Activated CD4-positive, alpha-beta T cell treated with anti-CD3 and anti-CD28 coated beads for 36 hours (primary cell): ENCODE measurements at places on chromosomes 4 and X. TPM values are rescaled to one million over a fixed set of nuclear protein-coding genes. Genes with fewer than 3 reads are reported as not detected.
A peak's percentile ranks its signal among the peaks of the same experiment; 100 is the strongest.

GRCh38 chrX:81377329-81377728, 175.4 kb downstream of the SH3BGRL start:
- peaks cover 4% of the 10 kb centered on the region for H3K27me3 ChIP-seq
- no peaks in the 10 kb centered on the region for H3K36me3 ChIP-seq
- no peak for DNase-seq
- no peak overlapping the region for H3K27ac ChIP-seq

- H3K27me3 ChIP-seq = peaks cover 2% of the 10 kb centered on the region
- DNase-seq = peak; percentile 49
- no peak overlapping the region for H3K4me3 ChIP-seq
- no peaks in the 10 kb centered on the region for H3K36me3 ChIP-seq
These were observed 86.0 kb upstream of the TET2 start for GRCh38 chr4:105060628-105061027.

- no peak overlapping the region for H3K4me3 ChIP-seq
- H3K27ac ChIP-seq = no peak overlapping the region
- no peaks in the 10 kb centered on the region for H3K4me1 ChIP-seq
- DNase-seq = no peak
- no peaks in the 10 kb centered on the region for H3K36me3 ChIP-seq
These were observed 159.3 kb downstream of the DCAF12L1 start for GRCh38 chrX:126393284-126393683.

GRCh38 chr4:75308049-75308448, 206.2 kb downstream of the RCHY1 start:
- no peaks in the 10 kb centered on the region for H3K27me3 ChIP-seq
- H3K4me1 ChIP-seq = no peaks in the 10 kb centered on the region
- DNase-seq = no peak
- no peak overlapping the region for H3K27ac ChIP-seq

DNA sequence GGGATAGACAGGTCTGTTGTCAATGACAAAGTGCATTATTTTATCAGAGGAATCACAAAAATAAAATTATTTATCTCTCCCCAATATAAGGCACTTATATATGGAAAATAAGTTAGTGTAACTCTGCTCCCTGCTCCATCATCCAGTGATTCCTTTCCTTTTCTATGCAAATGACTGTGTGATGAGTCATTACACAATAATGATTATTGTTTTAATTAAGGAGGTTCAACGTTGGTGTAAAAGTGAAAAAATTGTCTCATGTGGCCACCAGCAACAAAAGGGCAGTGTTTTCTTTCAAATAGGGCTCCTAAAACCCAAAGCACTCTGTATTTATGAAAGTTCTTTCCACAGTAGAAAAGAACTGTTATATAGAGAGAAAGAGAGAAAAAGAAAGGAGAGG, 16.7 kb downstream of the SLC7A11 start:
- DNase-seq = no peak
- H3K4me1 ChIP-seq = no peaks in the 10 kb centered on the region
- no peak overlapping the region for H3K27ac ChIP-seq
- no peak overlapping the region for H3K4me3 ChIP-seq

GRCh38 chr4:150584111-150584915, 2.4 kb downstream of the MAB21L2 start:
- peaks cover 51% of the 10 kb centered on the region for H3K36me3 ChIP-seq
- H3K27ac ChIP-seq = no peak overlapping the region
- no peaks in the 10 kb centered on the region for H3K4me1 ChIP-seq
- no peak for DNase-seq

GRCh38 chr4:173522951-173523395, 7.1 kb downstream of the HAND2 start:
- no peak for DNase-seq
- H3K4me1 ChIP-seq = peaks cover 20% of the 10 kb centered on the region
- H3K27me3 ChIP-seq = peaks cover 88% of the 10 kb centered on the region
- peaks cover 7% of the 10 kb centered on the region for H3K36me3 ChIP-seq
- peak overlapping the region; percentile 51 for H3K4me3 ChIP-seq

- no peaks in the 10 kb centered on the region for H3K36me3 ChIP-seq
- no peak overlapping the region for H3K4me3 ChIP-seq
- H3K4me1 ChIP-seq = peaks cover 4% of the 10 kb centered on the region
- no peak overlapping the region for H3K27ac ChIP-seq
- H3K27me3 ChIP-seq = peaks cover 54% of the 10 kb centered on the region
These were observed 137.5 kb downstream of the PALLD start for GRCh38 chr4:168634276-168634802.

DNA sequence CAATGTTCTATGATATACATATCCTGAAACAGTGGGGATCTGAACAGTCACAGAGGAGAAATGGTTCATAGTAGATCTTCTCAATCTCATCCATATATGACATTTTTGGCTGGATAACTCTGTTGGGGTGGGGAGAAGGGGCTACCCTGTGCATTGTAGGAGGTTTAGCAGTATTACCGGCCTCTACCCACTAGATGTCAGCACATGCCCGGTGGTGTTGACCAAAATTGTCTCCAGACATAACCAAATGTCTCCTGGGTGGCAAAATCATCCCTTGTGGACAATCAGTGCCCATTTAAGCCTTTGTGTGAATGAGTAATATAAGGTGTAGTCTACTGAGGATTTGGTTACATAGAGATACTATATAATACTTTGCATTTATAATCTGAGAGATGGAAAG, 89.9 kb downstream of the PLS3 start:
- H3K27ac ChIP-seq = no peak overlapping the region
- no peaks in the 10 kb centered on the region for H3K27me3 ChIP-seq
- H3K4me1 ChIP-seq = no peaks in the 10 kb centered on the region
- no peak overlapping the region for H3K4me3 ChIP-seq
- no peaks in the 10 kb centered on the region for H3K36me3 ChIP-seq

GRCh38 chr4:91963486-91963885, 340.3 kb upstream of the GRID2 start:
- no peak overlapping the region for H3K27ac ChIP-seq
- no peaks in the 10 kb centered on the region for H3K4me1 ChIP-seq
- no peak overlapping the region for H3K4me3 ChIP-seq
- no peak for DNase-seq

DNA sequence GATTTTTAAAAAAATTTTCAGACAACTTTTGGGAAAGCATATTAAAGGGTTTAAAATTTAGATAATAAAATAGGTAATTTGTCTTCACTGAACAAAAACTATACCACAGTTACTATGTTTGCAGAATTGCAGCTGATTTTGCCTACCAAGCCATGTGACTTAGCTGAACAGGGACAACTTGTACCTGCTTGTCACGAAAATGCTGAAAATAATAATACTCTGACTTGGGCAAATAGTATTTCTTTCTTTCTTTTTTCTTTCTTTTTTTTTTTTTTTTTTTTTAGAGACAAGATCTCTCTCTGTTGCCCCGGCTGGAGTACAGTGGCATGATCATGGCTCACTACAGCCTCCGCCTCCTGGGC, 225.2 kb upstream of the PPP1R2C start:
- no peak for DNase-seq
- no peaks in the 10 kb centered on the region for H3K27me3 ChIP-seq
- H3K36me3 ChIP-seq = no peaks in the 10 kb centered on the region
- H3K4me1 ChIP-seq = peaks cover 1% of the 10 kb centered on the region
- no peak overlapping the region for H3K4me3 ChIP-seq
- no peak overlapping the region for H3K27ac ChIP-seq

- no peak overlapping the region for H3K27ac ChIP-seq
- peaks cover 4% of the 10 kb centered on the region for H3K27me3 ChIP-seq
- no peaks in the 10 kb centered on the region for H3K4me1 ChIP-seq
- peak; percentile 11 for DNase-seq
- no peaks in the 10 kb centered on the region for H3K36me3 ChIP-seq
These were observed 128.5 kb downstream of the LARP7 start for GRCh38 chr4:112765317-112765974.

- no peaks in the 10 kb centered on the region for H3K4me1 ChIP-seq
- no peaks in the 10 kb centered on the region for H3K27me3 ChIP-seq
- H3K27ac ChIP-seq = no peak overlapping the region
- H3K4me3 ChIP-seq = no peak overlapping the region
- no peaks in the 10 kb centered on the region for H3K36me3 ChIP-seq
These were observed 116.1 kb downstream of the MAPK10 start for GRCh38 chr4:86243750-86244149.

DNA sequence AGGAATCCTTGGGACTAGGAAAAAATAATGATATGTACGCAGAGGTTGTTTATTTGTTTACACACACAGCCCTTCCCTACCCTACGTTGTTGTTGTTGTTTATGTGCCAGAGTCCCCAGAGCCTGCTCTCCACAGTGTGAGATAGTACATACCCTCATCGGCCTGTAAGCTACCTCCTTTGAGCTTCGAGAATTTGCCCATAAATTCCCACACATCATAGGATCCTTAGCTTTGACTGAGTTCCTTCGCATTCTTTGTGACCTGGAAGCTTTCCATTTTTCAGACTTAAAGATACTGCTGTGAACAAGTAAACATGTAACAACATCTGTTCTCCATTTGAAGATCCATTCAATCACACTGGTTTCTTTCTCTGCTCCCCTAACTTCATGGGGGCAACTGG, 114.5 kb downstream of the IRF2 start:
- no peak for DNase-seq
- no peaks in the 10 kb centered on the region for H3K27me3 ChIP-seq
- peaks cover 15% of the 10 kb centered on the region for H3K4me1 ChIP-seq
- no peak overlapping the region for H3K4me3 ChIP-seq
- peaks cover 2% of the 10 kb centered on the region for H3K36me3 ChIP-seq

DNA sequence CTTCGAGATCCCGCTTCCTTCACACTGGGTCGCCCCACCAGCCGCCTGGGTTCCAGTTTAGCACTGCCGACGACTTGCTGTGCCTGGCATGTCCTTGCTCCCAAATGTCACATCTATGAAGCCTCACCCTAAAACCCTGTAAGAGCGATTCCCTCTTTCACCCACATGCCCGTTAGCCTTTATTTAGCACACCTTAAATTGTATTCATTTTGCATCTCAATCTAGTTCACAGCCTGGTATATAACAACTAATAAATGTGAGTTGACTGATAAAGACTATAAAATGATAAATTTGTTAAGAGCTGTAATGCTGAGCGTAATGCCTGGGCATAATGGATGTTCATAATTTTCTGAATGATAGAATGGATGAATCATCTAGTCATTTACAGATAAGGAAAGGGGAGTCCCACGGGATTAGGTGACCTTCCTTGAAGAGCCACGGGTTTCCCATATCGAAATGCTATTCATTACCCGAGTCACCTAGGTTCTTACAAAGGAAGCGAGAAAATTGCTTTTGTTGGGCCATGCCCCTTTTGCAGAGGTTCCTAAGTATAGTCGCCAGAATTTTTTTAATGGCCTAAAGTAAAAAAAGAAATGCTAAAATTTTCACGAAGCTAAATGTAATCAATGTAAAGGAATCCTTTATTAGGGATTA, 1.1 kb upstream of the AP1S2 start:
- peaks cover 4% of the 10 kb centered on the region for H3K36me3 ChIP-seq
- H3K4me1 ChIP-seq = peaks cover 19% of the 10 kb centered on the region
- peak overlapping the region; percentile 90 for H3K4me3 ChIP-seq
- H3K27ac ChIP-seq = peak overlapping the region; percentile 96

DNA sequence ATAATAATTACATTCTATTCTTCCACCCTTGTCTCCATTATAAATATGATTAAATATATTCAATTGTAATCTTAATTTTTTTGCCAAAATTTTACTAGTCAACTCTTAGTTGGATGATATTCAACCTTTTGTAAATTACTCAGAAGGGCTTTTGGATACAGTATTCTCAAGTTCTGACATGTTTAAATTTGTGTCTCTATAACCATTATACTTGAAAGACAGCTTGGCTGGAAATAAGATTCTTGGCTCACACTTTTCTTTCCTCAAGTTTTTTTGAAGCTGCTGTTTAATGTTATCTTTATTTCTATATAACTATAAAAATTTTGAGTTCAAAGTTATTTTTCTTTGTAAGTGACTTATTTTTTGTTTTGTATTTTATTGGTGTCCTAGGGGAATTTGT, 214.4 kb downstream of the ARAP2 start:
- H3K36me3 ChIP-seq = no peaks in the 10 kb centered on the region
- H3K4me1 ChIP-seq = peaks cover under 1% of the 10 kb centered on the region
- DNase-seq = no peak
- no peak overlapping the region for H3K4me3 ChIP-seq
- H3K27ac ChIP-seq = no peak overlapping the region

Gene OPN1MW2
- total RNA-seq = not detected

Gene NWD2
- total RNA-seq = not detected

Gene BMX
- total RNA-seq = not detected

Gene MAGEA8
- total RNA-seq = not detected

Gene IL21
- 65.1 TPM for total RNA-seq

Gene UGT2B15
- total RNA-seq = not detected

Gene ENPP6
- 0.05 TPM for total RNA-seq

Gene RRH
- 0.21 TPM for total RNA-seq

Gene KLHL15
- 11.8 TPM for total RNA-seq

Gene IRF2
- total RNA-seq = 68.9 TPM

Gene NEXMIF
- total RNA-seq = 0.33 TPM

Gene PLCXD1
- 92.8 TPM for total RNA-seq
